ENCODE measurements at places on chromosomes 16 and 17.

- DNase-seq = no peak
Observed at GRCh38 chr17:35170968-35171771, 23.0 kb downstream of the SLC35G3 start.

DNA sequence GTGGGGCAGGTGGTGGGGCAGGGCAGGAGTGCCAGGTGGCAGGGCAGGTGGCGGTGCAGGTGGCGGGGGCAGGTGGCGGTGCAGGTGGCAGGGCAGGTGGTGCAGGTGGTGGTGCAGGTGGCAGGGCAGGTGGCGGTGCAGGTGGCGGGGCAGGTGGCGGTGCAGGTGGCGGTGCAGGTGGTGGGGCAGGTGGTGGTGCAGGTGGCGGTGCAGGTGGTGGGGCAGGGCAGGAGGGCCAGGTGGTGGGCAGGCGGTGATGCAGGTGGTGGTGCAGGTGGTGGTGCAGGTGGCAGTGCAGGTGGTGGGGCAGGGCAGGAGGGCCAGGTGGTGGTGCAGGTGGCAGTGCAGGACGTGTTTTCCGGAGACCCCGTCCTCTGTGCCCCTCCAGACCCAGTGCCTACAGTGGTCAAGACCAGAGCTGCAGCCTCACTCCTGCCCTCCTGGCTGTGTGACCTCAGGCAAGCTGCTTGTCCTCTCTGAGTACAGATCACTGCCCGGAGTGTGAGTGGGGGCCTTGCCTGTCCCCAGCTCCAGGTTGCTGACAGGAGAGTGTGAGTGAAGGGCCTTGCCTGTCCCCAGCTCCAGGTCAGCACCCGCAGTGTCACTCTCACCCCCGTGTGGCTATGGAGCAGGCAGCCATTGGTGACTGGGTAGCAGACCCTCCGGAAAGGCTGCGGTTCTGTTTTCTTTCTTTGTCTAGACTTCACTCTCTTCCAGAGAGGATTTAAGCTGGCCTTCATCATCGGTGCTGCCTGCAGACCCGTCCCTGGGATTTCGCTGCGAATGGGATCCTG is 16.1 kb upstream of the NPTX1 start:
- DNase-seq = no peak

- DNase-seq = peak; percentile 92
Observed at GRCh38 chr17:78117027-78117981, 11.3 kb downstream of the TMC6 start.

- DNase-seq = no peak
Observed at GRCh38 chr17:80790021-80790765, 201.4 kb upstream of the CHMP6 start.

DNA sequence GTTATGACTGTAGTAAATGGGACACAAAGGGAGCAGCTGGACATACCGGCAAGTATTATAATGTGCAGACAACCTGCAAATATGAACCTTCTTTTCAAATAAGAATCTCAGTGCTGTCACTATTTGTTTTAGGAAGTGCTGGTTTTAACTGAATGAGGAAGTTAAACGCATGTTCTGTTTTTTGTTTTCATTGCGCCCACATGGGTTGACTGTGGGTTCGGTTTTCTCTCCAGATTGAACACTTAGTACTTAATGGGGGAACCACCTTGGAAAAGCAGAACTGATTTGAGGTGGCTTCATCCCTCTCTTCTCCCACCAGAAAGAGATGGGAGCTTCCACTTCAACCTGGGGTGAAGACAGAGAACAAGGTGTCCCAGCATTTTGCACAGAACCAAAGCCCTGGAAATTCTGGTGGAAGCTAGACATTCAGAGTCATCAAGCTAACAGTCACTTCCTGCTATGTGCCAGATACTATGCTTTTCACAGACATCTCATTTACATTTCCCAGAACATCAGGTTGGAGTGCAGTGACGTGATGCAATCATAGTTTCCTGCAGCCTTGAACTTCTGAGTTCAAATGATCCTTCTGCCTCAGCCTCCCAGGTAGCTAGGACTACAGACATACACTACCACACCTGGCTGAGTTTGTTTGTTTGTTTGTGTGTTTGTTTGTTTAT is 149.8 kb downstream of the CDH13 start:
- no peak for DNase-seq

- peak; percentile 20 for DNase-seq
Observed at GRCh38 chr17:18185391-18185790, 1.8 kb downstream of the ALKBH5 start.

GRCh38 chr16:30340621-30341020 is 14.5 kb downstream of the CD2BP2 start:
- no peak for DNase-seq

- no peak for DNase-seq
Observed at GRCh38 chr16:63714876-63715275, 1407.0 kb downstream of the CDH11 start.

- DNase-seq = peak; percentile 15
Observed at GRCh38 chr17:40452216-40452787, 9.1 kb downstream of the IGFBP4 start.

DNA sequence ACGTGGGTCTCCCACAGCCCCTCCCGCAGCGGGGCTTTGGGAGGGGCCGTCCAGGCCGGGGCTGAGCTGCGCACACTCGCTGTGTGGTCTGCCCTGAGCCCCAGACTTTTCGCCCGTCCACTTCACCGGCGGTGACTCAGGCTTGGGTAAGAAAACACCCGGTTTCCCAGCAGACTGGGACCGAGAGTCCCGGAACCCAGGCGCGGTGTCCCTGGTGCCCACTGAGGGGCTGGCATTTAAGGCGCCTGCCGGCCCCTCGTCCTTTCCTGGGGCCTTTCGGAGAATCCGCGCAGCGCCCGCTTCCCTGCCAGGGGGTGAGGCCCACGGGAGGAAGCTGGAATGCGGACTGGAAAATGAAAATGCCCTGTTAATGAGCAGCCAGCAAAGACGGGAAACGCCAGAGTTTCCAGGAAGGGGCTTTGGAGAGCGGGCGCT is 100.3 kb downstream of the C16orf95 start:
- no peak for DNase-seq

GRCh38 chr17:38636054-38636453 is 30.3 kb upstream of the SRCIN1 start:
- DNase-seq = no peak

DNA sequence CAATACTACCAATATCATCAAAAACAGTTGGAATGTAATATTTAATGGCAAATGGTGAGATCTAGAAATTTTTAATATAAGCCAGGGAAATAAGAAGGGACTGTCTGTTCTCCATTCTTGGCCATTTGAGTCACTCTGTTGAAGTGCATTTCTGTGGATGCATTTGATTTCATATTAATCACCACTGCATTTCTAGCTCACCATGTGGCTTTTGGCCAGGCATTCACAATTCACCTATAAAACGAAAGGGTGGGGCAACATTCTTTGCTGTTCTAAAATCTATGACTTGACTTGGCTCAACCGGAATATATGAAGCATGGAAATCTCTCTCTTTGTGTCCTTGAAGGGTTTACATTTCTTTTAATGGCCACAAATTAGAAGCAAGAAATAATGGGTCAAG is 483.0 kb downstream of the SLC39A11 start:
- DNase-seq = no peak

DNA sequence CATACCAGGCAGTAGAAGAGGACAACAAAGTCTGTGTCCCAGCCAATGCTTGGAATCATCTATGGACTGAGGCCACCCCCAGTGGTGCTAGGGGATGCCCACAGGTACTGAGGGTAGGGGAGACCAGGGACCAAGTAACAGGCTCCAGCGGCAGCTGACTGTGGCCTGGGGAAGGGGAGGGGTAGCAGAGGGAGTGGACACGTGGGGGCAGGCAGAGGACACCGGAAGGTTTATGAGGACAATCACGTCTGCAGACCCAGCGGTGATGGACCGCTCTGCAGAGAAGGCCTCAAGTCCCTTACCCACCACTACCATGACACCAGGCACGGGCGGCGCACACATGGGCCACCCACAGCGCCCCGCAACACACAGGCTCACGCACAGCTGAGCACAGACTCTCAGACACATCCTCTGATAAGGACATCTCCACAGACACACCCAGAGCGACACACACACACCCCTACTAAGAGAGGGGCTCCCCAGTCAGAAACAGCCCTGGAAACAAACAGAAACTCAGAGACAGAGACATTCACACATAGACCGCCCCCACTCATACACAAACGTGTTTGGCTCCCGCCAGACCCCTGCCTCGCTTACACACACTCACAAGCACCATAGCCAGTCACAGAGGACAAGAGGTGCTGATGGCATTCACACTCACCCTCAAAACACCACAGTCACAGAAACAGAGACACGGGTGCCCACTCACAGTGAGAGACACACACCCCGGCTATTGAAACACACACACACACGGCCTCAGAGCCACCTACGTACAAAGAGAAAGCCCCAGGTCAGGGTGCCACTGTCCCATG is 35.8 kb downstream of the SRCIN1 start:
- DNase-seq = no peak

GRCh38 chr16:16100631-16101030 is 122.7 kb downstream of the ABCC6 start:
- no peak for DNase-seq

GRCh38 chr16:528111-529011 is 849 bp downstream of the CAPN15 start:
- DNase-seq = peak; percentile 32

- DNase-seq = no peak
Observed at GRCh38 chr16:9232102-9232770, 140.8 kb downstream of the HAPSTR1 start.

GRCh38 chr17:14575471-14575953 is 274.6 kb downstream of the HS3ST3B1 start:
- DNase-seq = no peak

DNA sequence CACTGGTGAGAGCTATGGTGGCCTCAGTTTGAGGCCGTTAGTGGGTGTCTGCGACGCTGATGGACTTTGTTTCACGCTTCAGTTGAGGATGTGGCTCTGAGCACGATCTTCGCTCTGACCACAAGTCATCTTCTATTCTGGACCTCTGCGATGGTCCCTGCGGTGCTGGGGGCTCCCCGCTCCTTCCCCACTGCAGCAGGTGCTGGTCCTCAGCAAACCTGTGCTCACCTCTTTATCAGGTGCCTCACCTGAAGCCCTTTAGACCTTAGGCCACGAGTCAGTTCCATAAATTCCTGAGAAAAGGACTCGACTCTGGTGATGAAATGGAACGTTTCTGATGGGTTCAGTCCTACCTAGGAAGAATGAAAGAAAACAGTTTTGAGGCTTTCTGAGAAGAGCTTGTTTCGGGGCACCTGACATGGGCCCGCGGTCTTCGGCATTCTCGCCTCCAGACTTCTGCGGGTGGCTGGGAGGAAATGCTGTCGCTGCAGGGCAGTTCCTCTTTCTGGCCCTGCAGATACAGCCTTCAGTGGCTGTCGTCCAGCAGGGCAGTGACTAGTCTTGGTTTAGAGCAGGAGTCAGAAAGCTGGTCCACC is 4.7 kb downstream of the KCTD5 start:
- no peak for DNase-seq

GRCh38 chr17:56638591-56639051 is 45.1 kb downstream of the NOG start:
- DNase-seq = no peak

GRCh38 chr17:71765437-71765836 is 355.4 kb upstream of the SOX9 start:
- DNase-seq = no peak

- no peak for DNase-seq
Observed at GRCh38 chr16:83854420-83854819, 44.5 kb upstream of the MLYCD start.

GRCh38 chr17:79098282-79098867 is 23.8 kb downstream of the ENGASE start:
- DNase-seq = no peak

DNA sequence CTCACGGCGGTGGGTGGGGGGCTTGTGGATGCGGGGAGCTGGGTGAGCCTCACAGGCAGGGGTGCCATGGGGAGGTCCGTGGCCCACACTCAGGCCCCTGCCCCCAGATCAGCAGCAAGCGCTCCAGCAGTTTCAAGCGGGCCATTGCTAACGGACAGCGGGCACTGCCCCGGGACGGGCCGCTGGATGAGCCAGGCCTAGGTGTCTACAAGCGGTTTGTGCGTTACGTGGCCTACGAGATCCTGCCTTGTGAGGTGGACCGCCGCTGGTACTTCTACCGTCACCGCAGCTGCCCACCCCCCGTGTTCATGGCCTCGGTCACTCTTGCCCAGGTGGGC is 1.1 kb downstream of the RHBDL1 start:
- no peak for DNase-seq

- no peak for DNase-seq
Observed at GRCh38 chr17:72634621-72635020, 457.9 kb downstream of the SLC39A11 start.

- DNase-seq = peak; percentile 72
Observed at GRCh38 chr16:12573730-12574383, 229.8 kb downstream of the CPPED1 start.

GRCh38 chr17:15945527-15946191 is 729 bp downstream of the ADORA2B start:
- peak; percentile 31 for DNase-seq

- DNase-seq = no peak
Observed at GRCh38 chr16:69830534-69831211, 68.5 kb downstream of the WWP2 start.

DNA sequence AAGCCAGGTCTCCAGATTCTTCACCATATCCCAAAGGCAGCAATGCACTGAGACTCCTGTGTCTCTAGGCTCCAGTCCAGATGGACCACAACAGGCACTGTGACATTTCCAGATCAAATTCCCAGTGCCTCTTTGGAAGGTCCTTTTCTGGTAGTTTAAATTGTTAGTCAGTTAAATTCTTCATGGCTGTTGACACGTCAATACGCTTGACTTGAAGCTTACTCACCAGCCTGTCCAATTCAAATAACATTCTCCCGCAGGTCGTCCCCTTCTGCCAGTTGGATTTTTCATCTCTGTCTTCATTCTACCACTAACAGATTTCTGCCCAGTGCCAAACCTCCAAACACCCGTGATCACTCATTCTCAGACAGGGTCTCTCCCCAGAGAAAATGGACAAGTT is 86.7 kb downstream of the SHISA9 start:
- no peak for DNase-seq

GRCh38 chr16:49330562-49331201 is 42.9 kb upstream of the C16orf78 start:
- no peak for DNase-seq

DNA sequence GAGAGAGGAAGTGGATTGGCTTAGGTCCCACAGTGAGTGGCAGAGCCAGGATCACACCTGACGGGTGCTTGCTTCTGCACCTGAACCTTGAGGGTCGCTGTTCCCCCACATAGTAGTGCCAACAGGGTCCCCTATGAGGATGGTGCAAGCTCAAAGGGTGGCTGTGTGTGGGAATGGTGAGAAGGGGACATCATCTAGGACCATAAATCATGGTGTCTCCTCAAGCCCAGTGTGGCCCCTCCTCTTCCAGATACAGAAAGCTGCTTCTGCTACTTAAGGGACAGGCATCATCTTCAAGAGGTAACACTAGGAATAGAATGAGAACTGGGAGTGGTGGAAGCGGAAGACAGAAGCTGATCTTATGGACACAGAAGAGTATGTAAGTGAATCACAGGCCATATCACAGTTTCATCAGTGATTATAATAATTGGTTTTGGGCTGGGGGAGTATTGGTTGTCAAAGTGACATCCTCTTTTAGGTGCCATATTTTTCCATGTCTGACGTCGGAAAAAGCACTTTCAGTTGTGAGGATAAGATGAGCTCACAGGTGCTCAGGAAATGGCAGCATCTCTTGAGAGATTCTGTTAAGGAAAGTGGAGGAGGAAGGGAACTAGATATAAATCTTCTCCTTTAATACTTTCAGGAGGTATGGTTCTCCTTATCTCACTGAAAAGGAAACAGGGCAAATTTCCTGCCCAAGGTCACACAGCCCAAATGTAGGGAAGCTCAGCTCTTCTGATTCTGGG is 83.2 kb upstream of the HNF1B start:
- DNase-seq = no peak

GRCh38 chr17:82642022-82642421 is 6.2 kb downstream of the WDR45B start:
- no peak for DNase-seq

GRCh38 chr16:1150511-1150982 is 2.4 kb upstream of the CACNA1H start:
- DNase-seq = peak; percentile 23
